Suppressor macrophage treated with lipopolysaccharide for 1 hour (primary cell): ENCODE measurements at places on chromosomes 7 and 10.
A peak's percentile ranks its signal among the peaks of the same experiment; 100 is the strongest.

GRCh38 chr10:4701016-4701415 is 125.0 kb upstream of the AKR1E2 start:
- no peak for DNase-seq

DNA sequence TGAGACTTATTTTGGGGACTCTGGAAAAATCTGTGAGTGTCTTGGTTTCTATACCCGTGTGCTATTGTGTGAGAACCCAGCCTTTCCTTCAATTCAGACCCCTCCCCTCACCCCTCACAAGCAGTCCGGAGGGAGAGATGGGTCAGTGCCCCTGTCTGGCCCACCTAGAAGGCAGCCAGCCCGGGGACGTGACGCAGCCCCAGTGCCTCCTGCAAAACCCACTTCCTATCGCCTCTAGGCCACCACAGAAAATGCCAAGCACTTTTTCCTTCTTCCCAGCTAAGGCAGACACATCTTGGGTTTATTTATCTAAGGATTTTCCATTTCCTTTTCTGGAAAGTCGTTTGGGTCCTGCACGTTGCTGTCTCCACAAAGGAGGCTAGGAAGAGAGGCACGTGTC is 11.6 kb upstream of the AQP1 start:
- DNase-seq, result no peak

DNA sequence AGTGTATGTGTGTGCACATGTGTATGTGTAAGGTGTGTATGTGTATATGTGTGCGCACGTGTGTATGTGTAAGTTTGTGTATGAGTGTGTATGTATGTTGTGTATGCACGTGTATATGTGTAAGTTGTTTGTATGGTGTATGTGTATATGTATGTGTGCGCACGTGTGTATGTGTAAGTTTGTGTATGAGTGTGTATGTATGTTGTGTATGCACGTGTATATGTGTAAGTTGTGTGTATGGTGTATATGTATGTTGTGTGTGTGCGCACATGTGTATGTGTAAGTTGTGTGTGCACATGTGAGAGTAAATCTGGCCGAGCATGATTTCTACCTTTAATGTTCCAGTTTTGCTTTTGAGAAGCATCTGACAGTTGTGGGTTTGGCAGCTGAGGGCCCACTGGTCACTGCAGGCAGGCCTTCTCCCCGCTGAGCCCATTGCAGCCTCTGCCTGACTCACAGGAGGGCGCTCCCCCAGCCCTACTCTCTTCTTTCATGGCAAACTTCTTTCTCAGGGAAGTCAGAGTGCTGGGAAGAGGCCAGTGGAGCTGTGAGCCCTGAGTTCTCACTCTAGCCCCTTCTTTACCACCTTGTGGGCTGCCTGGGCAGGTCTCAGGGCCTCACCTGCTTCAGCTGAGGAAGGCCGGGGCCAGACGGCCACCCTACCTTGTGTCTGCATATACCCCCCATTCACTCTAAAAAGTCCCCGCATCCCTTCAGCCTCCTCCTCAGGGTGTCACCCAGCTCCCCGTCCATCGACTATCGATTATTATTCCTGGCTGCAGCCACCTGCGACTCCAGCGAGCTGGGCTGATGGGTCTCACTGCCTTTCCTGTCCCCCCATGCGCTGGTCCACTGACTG is 11.2 kb downstream of the WDR86 start:
- DNase-seq, result no peak

- DNase-seq, result no peak
Observed at GRCh38 chr10:74511051-74511450, 315.3 kb upstream of the KAT6B start.

DNA sequence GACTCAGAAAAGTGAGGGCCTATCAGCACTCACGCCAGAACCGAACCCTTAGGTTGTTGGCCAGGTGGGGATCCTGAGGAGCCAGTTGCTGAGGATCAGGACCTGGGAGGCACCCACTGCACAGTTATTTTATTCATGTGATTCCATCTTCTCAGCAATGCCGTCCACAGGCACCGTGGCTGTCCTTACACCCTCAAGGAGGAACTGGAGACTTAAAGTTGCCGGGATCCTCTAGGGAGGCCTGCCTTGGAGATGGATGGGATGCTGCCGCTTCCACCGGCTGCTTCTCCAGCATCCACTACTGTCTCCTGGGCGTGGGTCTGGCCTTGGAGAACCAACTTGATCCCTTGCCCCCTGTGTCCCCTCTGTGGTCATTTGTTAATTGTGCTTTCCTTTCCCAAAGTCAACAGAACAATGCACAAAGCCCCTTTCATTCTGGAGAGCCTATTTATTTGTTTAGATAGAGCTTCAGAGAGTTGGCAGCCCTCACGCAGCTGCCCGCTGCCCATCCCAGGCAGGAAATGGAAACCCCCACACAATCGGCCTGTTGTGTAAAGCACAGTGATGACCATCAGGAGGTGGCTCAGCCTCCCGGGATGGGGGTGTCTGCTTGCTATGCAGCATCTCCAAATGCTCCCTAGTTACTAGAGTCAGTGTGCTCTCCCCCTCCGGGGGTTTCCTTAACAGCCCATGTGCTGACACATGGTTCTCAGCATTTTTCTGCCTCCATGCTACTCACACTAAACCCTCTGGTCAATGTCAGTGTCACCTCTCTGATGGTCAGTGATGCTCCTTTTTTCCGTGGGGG is 52.9 kb upstream of the IGFBP3 start:
- DNase-seq, result no peak

DNA sequence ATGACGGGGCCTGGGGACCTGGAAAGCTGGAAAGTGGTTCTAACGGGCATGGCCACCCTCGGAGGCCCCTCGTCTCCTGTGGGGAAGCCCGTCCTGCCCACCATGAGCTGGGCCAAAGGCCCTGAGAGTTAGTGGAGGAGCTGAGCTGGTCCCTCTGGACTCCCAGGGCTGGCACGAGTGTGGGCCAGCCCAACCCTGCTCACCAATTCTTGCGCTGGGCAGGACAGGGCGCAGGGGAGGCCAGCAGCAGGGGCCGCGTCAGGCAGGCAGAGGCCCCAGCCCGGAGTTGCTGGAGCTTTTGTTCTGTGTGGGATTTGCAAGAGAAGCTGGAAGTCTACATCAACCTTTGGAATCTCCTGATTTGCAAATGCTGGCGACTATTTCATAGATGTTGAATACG is 29.8 kb downstream of the UNCX start:
- no peak for DNase-seq

GRCh38 chr10:43931308-43931930 is 282.7 kb upstream of the ZNF32 start:
- DNase-seq, result no peak

DNA sequence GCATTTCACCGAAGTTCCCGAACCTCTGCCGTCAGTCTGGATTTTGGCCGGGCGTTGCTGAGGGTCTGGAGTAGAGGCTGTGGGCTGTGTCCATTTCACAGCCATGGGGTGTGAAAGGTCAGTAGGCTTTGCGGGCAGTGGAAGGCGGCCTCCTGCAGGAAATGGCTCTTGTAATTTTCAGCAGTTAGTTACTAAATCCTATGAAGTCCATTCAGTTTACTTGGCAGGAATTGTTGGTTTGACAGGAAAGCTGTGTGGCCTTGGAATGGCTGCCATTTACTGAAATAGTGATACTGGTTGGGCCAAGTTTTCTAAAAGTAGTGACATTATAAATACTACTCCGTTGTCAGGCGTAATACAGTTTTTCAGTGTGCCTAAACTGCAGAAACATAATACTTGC is 303.7 kb downstream of the CCDC3 start:
- no peak for DNase-seq

GRCh38 chr7:127789031-127789430 is 137.0 kb downstream of the SND1 start:
- no peak for DNase-seq

- DNase-seq, result peak; percentile 84
Observed at GRCh38 chr10:3043512-3044368, 23.6 kb upstream of the PFKP start.

DNA sequence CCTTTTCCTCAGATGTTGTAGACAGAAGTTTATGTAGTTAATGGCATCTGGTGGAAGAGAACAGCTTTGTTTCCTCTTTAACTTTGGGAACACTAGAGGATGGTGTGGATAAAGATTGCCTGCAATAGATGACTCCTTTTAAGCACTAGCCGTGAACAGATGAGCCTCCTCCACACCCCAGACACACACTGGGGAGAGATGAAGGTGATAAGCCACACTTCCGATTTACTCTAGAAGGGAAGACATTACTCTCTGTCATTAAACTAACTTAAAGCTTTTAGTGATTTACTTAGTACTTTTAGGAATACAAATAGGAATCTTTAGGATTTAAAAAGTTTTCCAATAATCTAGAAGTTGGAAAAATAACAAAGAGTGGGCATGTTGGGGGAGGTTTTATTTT is 6.8 kb downstream of the HSPA14 start:
- no peak for DNase-seq

DNA sequence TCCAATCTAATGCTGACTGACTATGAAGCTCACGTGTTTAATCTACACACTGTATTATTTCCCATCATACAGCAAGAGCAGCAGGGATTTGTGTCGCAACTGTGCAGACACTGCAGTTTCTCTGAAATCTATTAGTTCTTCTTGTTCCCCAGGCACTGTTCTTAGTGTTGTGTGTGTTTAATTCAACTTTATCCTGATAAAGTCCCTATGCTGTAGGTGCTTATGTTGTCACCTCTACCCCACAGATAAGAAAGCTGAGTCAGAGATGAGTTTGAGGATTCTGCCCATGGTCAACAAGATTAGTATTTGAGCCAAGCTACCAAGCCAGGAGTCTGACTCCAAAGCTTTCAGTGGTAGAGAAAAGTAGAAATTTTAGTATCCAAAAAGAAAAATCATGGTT is 22.5 kb upstream of the EPHB6 start:
- DNase-seq, result no peak

GRCh38 chr10:69497611-69498390 is 46.5 kb downstream of the TSPAN15 start:
- DNase-seq, result no peak

GRCh38 chr7:82700741-82701140 is 257.2 kb upstream of the CACNA2D1 start:
- DNase-seq, result no peak

DNA sequence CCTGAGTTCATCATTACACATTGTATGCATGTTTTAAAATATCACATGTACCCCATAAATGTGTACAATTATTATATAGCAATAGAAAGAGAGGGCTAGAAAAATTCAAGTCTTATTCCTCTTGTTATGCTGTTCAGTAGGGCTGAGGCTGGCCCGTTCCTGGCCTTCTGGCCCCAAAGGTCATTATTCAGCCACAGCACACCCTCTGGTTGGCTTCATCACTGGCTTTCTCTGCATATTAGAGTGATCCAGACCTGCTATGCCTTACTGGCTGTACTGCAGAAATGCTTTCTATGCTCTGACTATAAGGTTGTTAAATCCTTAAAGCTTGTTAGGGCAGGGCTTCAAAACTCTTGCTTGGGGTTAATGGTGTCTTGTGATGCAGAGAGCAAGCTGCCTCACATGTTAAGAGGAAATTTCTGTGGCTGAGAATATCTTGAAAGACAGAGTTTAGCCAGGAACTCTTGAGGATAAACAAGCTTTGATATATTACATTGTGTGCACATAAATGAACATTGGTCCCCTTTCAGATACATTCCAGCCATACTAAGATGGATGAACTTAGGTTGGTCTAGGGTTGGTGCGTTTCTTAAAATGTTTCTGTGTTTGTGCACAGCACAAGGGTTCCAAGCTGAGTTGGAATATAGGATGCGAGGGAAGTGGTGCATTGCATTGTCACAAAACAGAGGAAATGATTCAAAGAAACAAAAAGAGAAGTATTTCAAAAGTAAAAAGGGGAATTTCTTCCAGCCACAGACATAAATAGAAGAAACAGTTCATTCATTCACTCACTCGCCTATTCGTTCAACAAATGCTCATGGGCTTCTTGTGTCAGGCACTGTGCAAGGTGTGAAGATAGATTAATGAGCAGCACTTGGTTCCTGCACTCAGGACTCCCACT is 61.6 kb upstream of the WDR11 start:
- DNase-seq, result peak; percentile 82

- no peak for DNase-seq
Observed at GRCh38 chr7:3214090-3214413, 87.0 kb upstream of the SDK1 start.

GRCh38 chr7:80772347-80772993 is 134.0 kb downstream of the CD36 start:
- DNase-seq, result no peak

DNA sequence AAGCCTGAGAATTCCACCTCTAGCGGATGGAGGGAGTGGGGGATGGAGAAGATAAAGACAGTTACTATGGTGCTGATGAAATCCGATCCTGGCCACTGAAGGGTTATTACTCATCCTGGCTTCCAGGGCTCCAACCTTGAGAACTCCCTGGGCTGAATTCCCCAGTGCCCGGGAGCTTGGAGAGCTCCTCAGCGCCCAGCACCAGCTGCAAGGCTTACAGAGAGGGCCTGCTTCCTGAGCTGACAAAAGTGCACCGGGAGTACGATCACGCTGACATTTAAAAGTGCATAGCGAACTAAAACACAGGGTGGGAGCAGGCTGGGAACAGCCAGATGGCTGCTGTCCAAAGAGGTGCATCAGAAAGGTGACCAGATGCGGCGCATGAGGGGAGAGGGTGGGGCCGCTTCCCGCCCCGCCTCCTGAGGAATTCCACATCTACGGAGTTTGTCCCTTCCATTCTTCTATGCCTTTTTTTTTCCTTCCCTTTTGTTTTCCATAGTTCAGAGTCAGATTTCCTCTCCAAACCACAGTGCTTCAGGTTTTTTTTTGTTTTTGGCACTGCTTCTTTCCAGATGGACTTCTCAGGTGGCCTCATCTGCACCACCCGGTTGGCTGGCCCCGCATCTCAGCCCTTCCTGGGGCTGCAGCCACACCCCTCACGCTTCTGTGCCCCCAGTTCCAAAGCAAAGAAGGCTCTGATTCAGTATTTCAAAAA is 62.4 kb upstream of the MKRN1 start:
- DNase-seq, result no peak

GRCh38 chr10:69673521-69673920 is 43.5 kb downstream of the FAM241B start:
- DNase-seq, result no peak

- peak; percentile 66 for DNase-seq
Observed at GRCh38 chr10:110353244-110354119, 48.8 kb upstream of the SMNDC1 start.

DNA sequence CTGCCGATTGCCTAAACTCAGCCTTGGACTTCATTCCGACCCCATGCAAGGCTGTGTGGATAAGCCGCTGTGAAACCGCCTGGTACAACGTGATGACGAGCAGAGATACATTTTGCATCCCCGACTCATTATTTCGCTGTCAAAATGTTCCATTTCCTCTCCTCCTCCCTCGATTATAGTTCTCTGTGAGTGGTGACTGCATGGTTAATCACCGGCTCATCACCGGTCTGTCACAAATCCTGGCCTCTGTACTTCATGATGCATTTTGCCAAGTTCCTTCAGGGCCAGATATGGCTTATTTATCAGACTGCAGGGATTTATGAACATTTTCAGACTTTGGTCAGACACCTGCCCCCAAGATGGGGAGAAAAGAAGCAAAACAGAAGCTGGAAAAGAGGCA is 461.6 kb upstream of the DPP6 start:
- DNase-seq, result no peak

DNA sequence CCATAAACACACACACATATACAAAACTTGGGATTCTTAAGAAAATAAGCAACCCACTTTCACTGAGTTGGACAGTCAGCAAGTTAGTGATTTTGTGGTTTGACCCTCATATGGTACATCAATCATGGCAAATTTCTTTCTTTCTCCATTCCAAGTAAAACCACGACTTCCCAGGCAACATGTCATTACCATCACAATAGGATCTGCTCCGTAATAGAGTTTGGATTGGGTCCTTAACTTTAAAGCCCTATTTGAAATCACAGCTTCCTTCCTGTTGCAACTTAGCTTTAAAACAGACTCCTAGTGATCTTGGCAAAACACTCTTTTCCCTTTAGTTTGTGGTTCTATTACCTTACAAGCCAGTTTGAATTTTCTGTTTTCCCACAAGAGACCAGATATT is 483.6 kb downstream of the INHBA start:
- no peak for DNase-seq

GRCh38 chr10:35898716-35899440 is 256.8 kb upstream of the FZD8 start:
- no peak for DNase-seq
